ENCODE measurements at places on chromosomes 2 and 18.

GRCh38 chr2:96893289-96894150 is 23.6 kb upstream of the SEMA4C start:
- no peak for DNase-seq

DNA sequence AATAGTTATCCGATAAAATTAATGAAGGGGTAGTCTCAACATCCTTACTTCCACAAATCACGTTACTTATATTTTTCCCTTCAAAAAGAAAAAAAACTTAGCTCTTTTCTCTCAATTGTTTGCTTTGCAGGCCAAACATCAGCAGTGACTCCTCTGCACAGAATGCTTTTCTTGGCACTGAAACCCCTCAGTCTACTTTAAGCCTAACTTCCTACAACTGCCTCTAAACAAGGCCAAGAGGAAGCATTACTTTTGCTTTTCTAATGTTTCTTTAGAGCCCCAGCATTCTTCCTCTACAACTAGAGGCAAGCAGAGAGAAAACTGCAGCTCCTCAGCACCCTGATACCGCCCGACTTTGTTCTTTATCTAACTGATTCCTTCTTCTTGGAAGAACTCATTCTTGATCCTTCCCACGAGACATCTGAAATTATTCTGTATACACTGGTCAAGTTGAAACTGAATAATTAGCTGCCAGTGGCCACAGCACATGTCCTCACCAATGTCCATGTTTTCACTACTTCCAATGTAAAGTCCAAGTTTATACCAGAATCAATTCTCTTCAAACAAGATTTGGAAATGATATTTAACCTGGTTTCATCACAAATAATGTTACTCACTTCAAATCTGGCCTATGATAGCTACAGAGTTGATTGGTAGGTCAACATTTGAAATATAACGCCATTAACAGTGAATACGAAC is 55.3 kb downstream of the DTNB start:
- no peak for DNase-seq

- DNase-seq, result no peak
Measured at GRCh38 chr2:1799174-1799573, 54.9 kb upstream of the PXDN start.

GRCh38 chr2:233350708-233351107 is 3.6 kb upstream of the DGKD start:
- DNase-seq, result no peak

GRCh38 chr2:159961037-159961436 is 101.4 kb downstream of the PLA2R1 start:
- no peak for DNase-seq

GRCh38 chr18:46771141-46771540 is 14.3 kb upstream of the ST8SIA5 start:
- no peak for DNase-seq

GRCh38 chr18:77380695-77381094 is 131.0 kb downstream of the GALR1 start:
- no peak for DNase-seq

DNA sequence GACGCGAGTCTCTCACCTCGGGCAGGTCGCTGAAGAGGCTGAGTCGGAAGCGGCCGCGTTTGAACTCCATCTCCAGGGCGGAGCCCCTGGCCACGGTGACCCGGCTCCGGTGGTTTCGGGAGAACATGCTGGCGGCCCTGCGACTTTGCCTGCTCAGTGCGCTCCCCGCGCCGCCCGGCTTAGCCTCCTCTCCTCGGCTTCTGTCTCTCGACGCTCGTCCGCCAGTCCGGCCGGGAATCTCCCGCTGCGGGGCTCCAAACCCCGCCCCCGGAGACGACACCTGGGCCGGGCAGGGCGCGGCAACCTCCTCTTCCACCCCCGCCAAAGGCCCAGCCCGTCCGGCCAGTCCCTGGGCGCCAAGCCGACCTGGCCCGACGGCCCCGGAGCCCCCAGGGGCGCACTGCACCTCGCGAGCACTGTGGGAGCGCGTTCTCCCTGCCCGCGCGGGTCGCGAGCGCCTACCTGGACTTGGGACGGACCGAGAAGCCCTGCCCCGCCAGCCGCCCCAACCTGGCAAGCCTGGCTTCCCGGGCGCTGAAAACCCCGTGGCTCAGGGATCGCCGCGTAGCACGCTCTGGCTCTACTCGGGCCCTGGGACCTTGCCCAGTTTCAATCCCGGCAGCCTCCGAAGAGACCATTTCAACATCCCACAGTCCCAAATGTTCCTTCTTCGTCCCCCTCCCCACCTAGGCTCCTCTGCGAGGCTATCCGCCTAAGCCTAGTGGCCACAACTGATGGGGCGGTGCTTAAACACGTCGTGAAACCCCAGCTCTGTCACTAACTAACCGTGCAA is at the start of gene RTKN:
RTKN (minus strand) TSS at position 248 of the 793 bp plus-strand sequence; CDS start at position 127, 121 bp downstream.
- peak; percentile 60 for DNase-seq

DNA sequence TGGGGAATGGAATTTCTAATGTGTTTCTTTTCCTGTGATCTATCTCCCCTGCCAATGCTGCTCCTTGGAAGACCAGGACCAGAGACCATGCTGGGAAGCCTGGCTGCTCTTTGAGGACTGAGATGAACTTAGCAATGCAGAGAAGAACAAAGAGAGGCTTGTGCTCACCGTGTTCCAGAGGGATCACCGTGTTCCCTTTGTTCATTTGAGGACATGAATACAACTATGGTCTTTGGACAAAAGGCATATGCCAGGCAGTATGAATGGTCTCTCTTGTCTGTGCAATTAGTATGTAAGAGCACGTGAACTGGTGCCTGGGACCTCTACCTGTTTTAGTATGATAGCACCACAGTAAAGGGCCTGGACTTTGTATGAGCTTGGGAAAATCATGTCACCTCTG is 139.9 kb downstream of the TDRD15 start:
- no peak for DNase-seq

DNA sequence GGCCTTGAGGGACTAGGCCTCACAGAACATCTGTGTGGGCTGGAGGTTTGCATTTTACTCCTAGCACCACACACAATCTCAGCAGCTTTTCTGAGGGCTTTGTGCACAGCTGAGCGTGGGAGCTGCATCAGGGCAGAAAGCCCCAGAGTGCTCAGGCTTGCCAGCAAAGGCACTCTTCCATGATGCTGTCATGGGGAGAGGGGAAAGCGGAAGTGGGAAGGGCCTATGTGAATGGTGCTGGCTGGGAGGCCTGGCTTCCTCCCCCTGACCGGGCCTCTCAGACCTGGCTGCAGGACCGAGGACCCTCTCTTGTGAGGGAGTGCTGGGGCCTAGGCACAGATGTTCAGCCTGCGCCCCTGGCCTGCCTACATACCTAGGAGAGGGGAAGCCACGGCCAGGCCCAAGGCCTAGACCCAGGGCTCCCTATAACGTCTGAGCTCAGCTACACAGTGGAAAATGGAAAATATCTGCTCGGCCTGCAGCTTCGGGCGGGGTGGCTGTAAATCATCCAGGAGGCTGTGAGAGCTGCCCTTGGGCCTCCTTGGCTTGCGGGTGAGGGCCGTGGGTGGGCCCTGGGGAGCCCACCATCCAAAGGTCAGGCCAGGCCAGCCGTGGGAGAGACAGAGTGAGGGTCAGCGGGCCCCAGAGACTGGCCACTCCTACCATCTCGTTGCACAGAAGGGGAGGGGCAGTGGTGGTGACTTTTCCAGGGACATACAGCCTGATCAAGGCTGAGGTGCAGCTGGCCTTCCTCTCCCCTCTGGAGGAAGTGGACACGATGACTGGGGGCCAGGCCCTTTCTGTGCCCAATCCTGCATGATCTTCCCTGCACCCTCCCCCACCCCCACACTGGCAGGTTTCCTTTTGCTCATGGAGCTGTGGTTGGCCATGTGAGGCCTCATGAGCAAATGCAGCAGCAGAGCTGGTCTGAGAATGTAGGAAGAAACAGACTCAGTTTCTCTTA is 22.8 kb downstream of the GLI2 start:
- DNase-seq, result no peak

- no peak for DNase-seq
Measured at GRCh38 chr18:34632321-34632720, 77.8 kb upstream of the DTNA start.

- DNase-seq, result no peak
Measured at GRCh38 chr2:3483227-3483985, 35.9 kb downstream of the ADI1 start.

DNA sequence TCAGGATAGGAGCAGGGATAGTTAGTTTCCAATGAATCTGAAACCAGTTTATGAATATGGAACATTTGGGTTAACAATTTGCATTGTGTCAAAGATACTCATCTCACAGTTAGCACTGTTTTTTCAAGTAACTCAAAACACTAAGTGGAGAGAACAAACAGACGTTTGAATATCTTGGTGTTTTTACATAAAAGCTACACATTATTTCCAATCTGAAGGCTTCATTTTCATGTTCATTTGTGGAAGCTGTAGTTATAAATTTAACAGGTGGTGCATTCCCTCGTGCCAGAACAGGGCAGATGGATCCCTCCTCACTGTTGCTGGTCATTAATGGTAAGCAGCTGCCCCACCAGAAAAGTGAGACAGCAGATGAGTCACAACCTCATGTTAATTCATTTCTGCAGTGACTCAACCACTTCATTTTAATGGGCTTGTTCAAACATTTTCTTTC is 286.9 kb downstream of the TMX3 start:
- peak; percentile 52 for DNase-seq

DNA sequence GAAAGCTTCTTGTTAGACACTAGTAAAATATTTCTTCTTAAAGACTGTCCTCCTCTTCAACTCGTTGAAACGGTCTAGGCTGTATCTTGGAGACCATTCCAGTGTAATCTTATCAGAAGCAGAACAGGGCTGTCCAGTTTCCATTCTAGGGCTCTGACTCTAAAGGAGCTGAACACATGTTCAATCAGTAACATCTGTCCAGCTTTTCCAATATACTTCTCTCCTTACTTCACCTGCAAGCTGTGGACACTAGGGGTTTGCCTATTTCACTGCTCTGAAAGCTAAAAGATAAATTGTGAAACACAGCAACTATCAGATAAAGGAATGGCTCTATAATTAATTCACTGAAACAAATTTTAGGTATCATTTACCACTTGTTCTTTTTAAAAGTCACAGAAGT is 73.8 kb downstream of the ZNF385B start:
- DNase-seq, result no peak

Data from NCI-H774 (cell line).